ENCODE measurements at places on chromosomes 4 and X.

DNA sequence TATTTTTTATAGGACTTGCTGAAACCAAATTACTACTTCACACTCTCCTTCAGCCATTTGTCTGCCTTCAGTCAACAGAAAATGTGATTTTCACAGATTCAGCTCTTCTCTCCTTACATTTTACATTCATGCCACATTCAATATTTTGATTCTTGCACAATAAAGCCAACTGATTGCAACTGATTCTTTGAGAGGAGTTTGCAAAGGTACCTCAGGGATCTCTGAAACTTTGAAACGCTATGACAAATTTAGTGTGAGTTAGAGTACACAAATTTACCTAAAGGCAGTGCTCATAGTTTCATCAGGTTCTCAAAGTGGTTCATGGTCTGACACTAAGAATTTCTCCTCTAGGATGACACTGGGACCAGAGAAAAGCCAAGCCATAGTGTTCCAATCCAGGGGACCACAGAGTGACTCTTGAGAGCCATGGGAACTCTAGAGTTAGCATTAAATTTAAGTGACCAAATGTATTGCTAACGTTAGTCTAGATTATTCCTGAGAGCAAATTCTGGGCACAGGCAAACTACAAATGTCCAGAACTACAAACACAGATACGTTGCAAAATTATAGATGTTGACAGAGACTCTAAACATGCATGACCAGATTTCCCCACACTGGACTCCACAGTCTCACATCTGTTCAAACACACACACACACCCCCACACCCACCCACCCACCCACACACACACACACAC is 9.0 kb downstream of the CSN3 start:
- DNase-seq = no peak

- DNase-seq = no peak
These were observed 220.4 kb upstream of the FAM47C start for GRCh38 chrX:36787752-36788151.

DNA sequence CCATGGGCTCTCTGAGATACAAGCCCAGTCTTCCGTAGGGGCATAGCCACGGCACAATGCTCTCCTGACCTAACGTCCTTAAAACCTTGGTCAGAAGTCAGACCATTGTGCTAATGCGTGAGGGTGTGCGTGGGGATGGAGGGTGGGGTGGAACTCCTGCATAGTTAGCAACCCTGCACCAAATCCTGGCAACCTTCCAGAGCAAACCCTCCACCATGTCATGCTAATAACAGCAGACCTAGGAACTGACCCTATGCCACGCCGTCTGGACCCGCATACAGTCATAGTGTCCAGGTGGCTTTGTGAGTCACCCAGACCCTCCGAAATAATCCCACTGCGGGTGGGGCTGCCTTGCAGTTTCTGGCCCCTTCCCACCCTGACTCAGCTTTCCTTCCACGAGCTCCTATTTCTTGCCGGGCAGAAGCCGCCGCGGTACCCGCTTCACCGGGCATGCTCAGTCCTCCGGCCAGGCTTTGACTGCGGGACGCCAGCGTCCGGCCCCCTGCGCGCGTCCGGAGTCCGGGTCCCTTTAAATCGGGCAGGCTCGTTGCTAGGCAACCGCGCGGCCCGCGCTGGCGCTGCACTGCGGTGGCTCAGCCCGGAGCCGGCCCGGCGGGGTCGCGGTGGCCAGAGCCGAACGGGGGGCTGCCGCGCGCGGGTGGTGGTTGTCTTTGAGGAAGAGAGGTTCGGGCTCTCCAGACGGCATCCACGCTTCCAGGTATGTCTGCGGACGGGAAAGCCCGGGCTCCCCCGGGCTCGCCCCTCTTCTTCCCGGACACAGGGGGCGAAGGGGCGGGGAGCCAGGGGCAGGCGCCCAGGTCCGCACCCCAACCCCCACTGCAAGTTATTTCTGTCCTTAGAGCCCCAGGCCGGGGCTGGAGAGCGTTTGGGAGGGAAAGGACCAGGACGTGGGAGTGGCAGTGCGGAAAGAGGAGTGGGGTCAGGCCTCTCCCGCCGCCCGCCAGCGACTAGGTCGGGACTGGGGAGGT is at the start of gene CCDC160:
TSS of gene CCDC160 (plus strand) at position 557 of the 989 bp plus-strand sequence. CDS start 7,619 bp downstream, outside the sequence.
- DNase-seq = peak; percentile 10

DNA sequence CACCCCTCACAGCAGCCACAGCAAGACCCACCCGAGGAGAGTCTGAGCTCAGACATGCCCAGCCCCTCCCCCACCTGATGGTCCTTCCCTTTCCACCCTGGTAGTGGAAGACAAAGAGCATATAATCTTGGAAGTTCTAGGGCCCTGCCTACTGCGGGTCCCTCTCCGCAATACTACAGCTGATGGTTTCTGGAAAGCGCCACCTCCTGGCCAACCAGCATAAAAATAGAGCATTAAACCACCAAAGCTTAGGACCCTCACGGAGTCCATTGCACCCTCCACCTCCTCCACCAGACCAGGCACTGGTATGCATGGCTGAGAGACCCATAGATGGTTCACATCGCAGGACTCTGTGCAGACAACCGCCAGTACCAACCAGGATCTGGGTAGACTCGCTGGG is 78.2 kb downstream of the SH3BGRL start:
- no peak for DNase-seq

DNA sequence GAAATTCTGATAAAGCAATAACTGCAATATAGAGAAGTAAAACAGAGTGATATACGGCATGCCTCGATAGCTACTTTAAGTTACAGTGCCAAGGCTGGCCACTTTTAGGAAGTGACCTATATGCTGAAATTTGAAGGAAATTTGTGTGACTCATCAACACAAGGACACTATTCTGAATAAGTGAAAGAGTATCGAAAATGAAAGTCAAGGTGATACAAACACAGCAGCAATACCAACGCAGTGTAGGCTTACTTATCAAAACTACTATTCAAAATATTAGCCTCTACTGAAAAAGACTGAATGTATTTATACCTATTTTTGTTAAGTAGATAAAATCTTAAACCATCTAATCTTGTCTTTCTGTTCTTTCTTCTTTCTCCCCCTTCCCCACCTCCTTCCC is 459.9 kb upstream of the GNPDA2 start:
- DNase-seq = no peak

DNA sequence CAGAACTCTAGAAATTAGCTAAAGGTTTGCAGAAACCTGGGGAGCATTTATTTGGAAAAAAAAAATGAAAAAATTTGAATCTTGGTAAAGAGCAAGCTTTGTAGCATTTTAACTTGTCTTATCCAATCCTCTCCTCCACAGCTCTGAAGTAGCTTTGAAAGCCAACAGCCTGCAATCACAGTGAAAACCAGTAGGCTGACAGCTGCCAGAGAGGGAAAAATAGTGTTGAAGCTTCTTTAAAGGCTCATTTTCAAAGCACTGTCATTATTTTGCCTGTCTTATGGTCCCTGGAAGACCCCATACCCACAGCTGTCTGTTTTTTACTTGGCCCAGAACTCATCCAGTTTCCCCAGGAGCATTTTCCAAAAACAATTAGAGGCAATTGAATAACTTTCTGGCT is 230.8 kb upstream of the EDNRA start:
- no peak for DNase-seq

DNA sequence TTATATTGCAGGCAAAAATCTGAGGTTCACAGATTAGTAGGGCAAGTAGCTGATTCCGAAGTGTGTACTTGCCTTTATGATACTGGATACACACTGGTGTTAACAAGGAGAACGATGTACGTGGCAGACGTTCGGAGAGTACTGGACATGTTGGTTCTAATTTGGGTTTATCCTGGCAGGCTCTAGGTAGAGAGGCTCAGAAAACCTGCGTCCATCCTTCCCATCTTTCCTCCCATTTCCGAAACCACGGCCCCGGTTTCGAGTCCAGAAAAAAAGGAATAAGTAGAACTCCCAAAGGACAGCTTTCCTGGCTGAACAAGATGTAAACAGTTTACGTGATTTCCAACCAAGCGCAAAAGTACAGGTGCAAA is 351 bp upstream of the SLC30A9 start:
- DNase-seq = no peak

DNA sequence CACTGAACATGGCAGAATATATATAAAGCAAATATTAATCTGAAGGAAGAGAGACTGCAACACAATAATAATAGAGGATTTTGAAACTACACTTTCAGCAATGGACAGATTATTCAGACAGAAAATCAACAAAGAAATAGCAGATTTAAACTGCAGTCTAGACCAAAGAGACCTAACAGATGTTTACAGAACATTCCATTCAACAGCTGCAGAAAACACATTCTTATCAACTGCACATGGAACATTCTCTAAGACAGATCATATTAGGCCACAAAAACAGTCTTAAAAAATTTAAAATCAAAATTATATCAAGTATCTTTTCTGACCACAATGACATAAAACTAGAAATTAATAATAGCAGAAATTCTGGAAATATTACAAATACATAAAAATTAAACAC is 27.1 kb downstream of the CENPE start:
- DNase-seq = no peak

All from fibroblast of gingiva (primary cell).